PC-9 (cell line): ENCODE measurements at places on chromosomes 2 and 18.

GRCh38 chr2:62046141-62046540, 140.7 kb downstream of the COMMD1 start:
- no peak for DNase-seq

GRCh38 chr2:23520256-23520655, 135.3 kb downstream of the KLHL29 start:
- no peak for DNase-seq

DNA sequence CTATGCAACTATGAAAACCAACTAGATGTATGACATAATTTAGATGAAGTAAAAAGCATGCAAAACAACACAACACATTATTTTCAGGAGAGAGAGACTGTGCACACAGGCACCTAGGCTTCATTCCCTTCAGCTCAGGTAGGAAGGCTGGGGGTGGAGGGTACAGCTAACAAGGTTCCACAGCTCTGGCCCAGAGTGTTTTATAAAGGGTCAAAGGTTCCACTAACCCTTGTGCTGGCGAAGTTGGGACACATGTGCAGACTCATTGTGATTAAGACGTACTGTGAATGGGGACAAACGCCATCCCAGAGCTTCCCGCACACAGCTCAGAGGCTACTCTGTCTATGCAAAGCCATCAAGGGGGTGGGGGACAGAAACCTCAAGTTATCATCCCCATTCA, 19.1 kb downstream of the CCDC93 start:
- DNase-seq: no peak

GRCh38 chr2:134869946-134870736, 31.7 kb downstream of the ACMSD start:
- no peak for DNase-seq

DNA sequence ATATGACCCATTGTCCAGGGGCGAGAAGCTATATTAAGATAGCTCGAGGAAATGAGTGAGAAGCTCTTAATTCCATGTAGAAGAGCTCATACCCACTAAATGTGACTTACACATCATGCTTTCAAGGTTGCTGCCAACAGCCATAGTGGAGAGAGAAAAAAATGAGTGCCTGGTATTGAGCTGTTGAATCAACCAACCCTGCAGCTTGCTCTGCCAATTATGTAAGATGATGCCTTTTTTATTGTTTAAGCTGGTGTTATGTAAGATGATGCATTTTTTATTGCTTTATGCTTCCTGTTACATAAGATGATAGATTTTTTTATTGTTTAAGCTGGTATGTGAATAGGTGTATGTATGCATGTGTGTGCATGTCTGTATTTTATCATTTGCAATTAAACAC, 228.2 kb downstream of the CCDC178 start:
- DNase-seq: no peak

GRCh38 chr2:206084870-206085741, 868 bp downstream of the INO80D start:
- peak; percentile 32 for DNase-seq

GRCh38 chr2:112834396-112835037, 2.1 kb downstream of the IL1B start:
- DNase-seq: peak; percentile 79

GRCh38 chr2:239398521-239398921, 2.3 kb downstream of the HDAC4 start:
- DNase-seq: no peak

DNA sequence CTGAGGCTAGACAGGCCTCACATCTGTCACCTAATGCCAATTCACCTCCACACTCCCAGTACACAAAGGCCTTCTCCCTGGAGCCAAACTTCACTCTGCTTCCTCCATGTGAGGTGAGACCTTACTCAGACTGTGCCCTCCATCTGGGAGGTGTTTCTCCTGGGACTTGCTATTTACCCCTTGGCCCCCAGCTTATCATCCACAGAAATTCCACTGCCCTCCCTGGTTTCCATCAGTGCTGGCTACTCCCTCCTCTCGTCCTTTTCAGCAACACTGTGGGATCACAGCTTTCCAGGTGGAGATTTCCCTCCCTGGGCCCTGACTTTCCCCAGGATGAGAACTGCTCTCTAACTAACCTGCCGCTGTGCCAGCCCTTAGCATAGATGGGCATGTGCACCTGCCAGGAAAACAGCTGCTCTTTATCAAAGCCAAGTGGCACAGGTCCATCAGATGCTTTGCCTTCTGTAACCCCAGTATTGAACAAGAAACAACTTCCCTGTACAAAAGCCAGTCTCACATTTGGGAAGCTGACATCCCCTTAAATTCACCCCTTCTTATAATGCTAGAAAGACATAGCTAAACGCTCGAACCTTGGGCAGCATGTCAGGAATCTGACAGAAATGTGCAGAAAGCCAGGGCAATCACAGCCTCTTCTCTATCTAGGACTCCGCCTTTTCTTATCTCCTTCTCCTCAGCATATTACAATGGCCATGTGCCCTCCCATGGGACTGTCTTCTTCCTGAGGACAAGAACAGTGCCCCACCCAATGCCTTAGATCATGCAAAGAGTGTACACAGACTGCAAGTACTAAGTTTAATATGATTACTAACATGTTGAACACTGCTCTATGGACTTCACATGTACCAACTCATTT, 535.5 kb upstream of the ID2 start:
- DNase-seq: no peak

DNA sequence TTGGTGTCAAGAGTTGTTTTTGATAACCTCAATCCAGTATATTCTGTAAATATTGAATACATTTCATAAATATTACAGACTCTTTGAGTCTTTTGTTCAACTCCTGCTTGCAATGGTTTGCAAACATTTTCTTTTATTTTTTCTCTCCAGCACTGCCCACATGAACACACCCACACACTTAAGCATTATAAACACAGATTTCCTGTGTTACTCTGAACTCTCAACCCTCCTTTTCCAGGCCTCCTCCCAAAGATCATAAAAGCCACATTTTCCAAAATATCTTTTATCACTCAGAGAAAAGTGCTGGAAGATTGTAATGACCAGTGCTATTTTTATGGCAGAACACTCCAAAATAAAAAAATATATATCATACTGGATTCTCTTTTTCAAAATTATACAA, 20.5 kb downstream of the ARHGAP25 start:
- DNase-seq: no peak

GRCh38 chr2:216113572-216113971, 4.4 kb downstream of the XRCC5 start:
- DNase-seq: no peak

GRCh38 chr2:206802654-206803514, 37.5 kb downstream of the FASTKD2 start:
- DNase-seq: no peak

GRCh38 chr18:62590799-62591590, 68.2 kb downstream of the ZCCHC2 start:
- no peak for DNase-seq

GRCh38 chr2:166882851-166883250, 5.4 kb upstream of the XIRP2 start:
- no peak for DNase-seq

DNA sequence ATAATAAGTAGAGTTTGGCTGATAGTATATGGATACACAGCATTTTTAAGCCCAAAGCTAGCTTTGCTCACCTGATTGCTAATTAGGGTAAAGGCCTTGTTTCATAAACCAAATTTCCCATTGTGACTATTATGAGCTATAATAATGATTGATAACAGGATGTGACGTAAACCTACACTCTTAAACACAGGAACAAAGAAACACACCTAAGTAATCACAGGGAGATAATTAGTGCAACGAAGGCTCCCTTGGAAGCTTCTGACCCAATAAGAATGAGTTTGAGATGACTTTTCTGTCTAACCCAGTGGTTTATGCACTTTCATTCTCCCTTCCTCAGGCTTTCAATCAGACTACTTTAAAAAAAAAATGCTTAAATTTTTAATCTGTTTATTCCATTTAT, 683.2 kb downstream of the SATB2 start:
- no peak for DNase-seq

- DNase-seq: peak; percentile 87
Observed at GRCh38 chr2:64210816-64211215, 66.6 kb upstream of the PELI1 start.

- DNase-seq: no peak
Observed at GRCh38 chr2:237358721-237359517, 55.0 kb downstream of the COL6A3 start.

DNA sequence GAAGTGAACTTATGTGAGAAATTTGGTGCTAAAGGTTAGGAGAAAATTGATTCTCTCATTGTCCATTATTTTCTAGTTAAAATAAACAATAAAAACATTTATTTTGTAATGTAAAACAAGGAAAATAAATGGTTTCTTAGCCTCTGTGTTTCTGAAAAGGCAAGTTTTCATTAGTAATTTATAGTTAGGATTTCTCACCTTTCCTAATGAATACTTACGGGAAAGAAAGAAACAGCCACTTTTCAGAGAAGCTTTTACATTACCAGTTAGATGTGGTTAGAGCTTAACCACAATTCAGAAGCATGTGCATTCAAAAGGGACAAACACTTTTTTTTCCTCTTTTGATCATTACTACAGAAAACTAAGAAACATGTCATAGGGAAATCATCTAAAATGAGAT, 18.8 kb downstream of the NEMP2 start:
- no peak for DNase-seq

DNA sequence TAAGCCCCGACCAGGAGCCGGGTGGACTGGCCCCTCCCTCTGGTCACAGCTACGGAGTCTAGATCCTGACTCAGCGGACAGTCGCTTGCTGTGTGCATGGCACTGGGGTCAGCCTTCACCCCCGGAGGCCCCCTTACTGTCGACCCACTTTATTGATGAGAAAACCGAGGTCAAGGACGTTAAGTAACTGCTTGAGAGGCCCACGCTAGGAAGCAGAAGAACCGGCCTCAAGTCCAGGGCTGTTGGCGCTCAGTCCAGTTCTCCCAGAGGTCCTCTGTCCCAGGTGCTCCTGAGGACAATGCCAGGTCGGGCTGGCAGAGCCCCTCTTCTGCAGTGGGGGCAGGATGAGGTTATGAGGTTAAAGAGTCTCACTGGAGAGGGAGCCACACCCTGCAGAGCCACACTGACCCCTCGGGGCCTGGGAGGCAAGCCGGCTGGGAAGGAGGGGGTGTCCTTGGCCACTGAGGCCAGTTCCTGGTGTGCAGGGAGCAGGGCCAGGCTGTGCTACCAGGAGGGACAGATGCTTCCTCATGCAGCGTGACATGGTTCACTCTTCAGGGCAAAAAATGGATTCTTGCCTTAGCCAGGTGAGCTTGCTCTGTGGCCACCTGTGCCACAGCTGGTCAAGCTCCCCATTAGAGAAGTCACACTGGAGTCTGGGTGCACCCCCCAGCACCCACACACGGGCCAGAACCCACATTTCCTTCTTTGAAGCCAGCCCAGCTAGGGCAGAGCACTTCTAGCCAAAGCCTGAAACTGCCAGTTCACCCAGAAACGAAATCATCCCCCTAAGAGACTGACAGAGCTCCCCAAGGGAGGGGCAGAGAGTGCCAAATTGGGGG, 47.3 kb upstream of the HPCAL1 start:
- DNase-seq: peak; percentile 25

GRCh38 chr2:42933824-42934254, 141.5 kb upstream of the HAAO start:
- no peak for DNase-seq

DNA sequence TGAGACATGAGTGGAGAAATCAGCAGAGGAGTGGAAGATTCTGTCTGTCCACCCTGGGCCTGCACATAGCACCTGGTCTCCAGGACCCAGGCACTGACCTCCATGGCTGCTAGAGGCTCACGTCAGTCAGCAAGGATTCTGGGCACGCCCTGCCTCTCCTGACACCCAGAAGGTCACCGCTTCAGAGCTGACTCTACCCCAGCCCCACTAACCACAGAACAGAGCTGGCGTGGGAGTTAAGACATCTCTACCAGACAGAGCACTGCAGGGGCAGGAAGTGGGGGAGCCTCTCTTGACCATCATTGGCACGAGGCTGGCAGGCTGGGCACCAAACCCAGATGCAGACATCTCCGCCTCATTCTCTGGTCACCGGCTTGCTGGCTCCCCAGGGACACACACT, 3.0 kb downstream of the ADCY3 start:
- DNase-seq: no peak

GRCh38 chr2:10084223-10084865, 4.1 kb upstream of the CYS1 start:
- DNase-seq: no peak

DNA sequence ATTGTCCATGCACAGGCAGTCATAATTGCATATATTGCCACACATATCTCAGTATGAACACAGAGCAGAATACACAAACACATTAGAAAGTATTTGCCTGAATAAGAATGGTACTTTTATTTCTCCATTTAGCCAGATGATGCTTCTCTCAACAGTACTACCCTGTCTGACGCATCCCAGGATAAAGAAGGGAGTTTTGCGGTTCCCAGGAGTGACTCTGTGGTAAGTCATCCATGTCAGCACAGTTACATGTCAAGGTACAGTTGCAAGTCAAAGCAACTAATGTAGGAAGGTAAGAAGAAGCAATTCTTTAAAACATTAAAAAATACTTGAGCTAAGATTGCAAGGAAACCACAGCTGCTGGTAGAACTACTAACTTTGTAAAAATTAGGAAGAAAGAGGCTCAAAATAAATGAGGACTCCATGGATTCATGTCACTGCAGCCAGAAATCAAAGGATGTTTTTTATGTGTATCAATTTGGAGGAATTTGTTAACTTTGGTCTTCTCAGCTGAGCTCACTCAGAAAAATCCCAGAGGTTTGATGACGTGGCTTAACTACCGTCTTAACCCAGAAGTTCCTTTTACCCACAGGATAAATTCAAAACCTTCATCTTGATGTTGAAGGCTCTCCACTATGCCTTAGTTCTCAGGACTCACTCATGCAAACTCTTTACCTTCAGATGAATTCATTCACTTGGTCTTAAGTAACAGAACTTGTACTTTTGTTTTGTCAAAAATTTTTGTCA, 130.3 kb downstream of the ARHGAP28 start:
- DNase-seq: no peak

GRCh38 chr18:55300936-55301531, 287.0 kb downstream of the TCF4 start:
- DNase-seq: no peak

DNA sequence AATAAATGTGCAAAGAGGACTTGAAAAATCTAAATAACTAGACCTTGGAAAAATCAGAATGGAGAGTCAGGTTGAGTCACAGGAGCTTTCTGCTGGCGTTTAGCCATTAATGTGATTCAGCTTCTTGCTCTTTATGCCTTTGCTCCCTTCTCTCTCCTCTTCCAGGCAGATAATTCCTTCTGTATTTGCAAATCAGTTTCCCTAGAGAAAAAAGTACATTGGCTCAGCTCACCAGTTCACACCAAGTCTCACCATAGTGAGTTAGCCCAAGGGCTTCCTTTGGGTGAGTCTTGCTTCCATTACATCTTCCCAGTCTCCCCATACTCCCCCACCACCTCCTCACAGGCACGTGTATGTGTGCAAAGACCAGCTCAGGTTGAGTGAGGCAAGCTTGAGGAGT, 73.6 kb downstream of the CYBRD1 start:
- DNase-seq: no peak

- no peak for DNase-seq
Observed at GRCh38 chr18:1062588-1062987, 157.9 kb downstream of the ADCYAP1 start.

DNA sequence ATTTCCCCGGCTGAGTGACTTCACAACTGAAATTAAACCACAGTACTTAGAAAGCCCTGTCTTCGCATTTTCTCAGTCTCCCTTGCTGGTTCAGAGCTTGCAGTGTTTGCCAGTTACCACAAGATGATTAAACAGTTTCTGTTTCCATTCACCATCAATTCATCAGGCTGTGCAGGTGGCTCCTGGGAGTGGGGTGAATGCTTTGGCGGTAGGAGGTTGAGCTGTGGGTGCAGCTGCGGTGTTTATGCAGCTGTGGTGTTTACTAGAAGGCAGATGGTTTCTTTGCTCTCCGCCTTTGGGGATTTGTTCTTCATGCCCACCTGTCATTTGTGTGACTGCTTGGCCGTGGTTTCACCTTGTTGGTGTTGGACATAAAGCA, 16.1 kb downstream of the ACOXL start:
- DNase-seq: peak; percentile 42
